Small intestine (tissue), 16 donors: ENCODE measurements at places on chromosomes 1 and 21. TPM values are rescaled to one million over a fixed set of nuclear protein-coding genes. Genes with fewer than 3 reads are reported as not detected.
A peak's percentile ranks its signal among the peaks of the same experiment; 100 is the strongest.

DNA sequence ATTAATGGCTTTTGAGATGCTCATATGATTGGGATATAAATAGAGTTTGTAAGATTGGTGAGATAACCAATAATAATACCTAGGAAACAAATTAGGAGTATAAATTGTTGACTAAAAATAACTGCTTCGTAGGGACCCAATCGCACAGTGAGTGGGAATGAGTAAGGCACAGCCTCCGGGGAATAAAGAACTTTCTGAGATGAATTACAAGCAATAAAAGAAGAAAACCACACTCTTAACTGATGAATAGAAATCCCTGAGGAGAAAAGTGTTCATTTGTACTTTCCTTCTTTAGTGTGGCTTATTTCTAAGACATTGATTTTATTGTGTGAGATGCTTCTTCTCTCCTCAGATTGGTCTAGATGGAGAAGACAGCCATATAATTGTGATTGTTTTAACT, 443.4 kb upstream of the PRMT6 start:
- DNase-seq: no peak
- H3K36me3 ChIP-seq: no peaks in the 10 kb centered on the region
- H3K27me3 ChIP-seq: no peaks in the 10 kb centered on the region

DNA sequence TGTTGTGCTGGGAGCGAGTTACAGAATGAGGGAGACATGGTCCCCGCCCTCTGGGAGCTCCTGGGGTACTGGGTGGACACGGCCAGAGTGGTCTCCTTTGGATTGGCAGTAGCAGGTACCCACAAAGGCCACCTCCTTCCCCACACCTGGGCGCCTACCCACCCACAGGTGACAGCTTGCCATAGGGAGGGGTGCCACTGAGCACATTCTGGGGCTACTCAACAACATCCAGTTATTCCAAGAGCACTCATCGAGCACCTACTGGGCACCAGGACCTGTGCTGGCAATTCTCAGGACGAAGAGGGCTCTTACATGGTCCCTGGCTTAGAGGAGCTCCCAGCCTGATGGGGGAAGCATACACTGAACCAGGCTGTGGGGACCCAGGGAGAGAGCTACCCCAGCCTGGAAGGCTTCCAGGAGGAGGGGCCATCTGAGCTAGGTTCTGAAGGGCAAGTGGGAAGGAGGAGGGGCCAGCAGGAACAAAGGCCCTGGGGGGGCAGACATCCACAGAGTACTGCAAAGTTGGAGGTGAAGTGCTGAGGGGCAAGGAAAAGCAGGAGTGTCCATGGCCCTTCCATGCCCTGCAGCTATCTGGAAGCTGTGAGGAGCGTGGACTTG, 22.0 kb downstream of the MRPL37 start:
- no peak overlapping the region for H3K27ac ChIP-seq

- peaks cover 15% of the 10 kb centered on the region for H3K4me1 ChIP-seq
- no peaks in the 10 kb centered on the region for H3K27me3 ChIP-seq
- H3K36me3 ChIP-seq: no peaks in the 10 kb centered on the region
- no peak overlapping the region for H3K27ac ChIP-seq
Measured at GRCh38 chr1:32813941-32814739, 3.0 kb downstream of the YARS1 start.

DNA sequence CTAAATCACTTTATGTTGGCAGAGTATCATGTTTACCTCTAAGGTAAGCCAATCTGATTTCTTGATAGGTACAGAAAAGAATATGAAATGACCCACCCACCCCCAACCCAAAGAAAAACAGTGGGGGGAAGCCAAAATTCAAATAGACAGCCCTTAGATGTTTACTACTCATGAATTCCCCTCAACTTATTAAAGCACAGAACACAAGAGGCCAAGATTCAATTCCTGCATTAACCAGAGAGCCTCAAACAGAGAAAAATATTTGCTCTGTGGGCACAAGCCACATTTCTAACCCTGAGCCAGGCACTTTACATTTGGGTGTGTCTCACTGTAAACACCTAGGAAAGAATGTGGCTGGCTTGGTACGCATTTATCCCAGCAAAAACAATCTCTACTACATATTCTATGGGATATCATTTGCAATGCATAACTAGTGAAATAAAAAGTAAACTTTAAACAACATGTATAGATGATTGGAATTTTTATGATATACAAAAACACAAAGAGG, 84.3 kb downstream of the PTPN14 start:
- no peak overlapping the region for H3K27ac ChIP-seq
- no peaks in the 10 kb centered on the region for H3K4me1 ChIP-seq
- no peak for DNase-seq

Gene TEDDM1
- not detected for polyA plus RNA-seq

Gene ACTRT2
- not detected for polyA plus RNA-seq

Gene TAS1R1
- 0.13 TPM for polyA plus RNA-seq

Gene ANGPTL1
- polyA plus RNA-seq: 2.1 TPM

DNA sequence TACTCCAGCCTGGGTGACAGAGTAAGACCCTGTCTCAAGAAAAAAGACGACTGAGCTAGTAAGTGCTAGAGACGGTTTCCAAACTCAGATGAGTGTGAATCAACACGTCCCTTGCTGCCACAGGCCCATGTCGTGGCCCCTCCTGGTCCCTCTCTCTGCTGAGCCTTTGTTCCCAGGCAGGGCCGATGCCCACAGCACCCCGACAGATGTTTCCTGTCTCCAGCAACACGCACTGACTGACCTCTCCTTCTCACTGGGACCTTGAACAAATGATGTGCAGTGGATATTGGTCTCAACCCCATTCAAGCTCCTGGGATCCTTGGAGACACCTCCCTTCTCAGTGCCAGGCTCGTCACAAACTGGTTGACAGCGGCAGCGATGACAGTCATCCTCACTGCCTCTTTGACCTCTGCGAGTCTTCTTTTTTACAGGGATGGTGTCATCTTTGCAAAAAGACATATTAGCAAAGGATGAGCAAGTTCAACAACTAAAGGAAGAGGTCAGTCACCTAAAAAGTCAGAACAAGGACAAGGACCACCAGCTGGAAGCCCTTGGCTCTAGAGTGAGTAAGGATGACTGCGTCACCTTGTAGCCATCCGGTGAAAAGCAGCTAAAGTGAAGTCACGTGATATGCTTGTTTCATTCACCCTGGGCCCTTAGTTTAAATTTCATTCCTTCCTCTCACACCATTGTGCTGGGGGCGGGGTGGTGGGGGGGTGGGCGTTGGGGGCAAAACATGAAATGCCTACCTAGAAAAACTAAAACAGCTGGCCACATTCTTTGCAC, 65.8 kb downstream of the FHAD1 start:
- no peak for DNase-seq
- no peak overlapping the region for H3K4me3 ChIP-seq
- peaks cover 4% of the 10 kb centered on the region for H3K4me1 ChIP-seq
- H3K27ac ChIP-seq: no peak overlapping the region

DNA sequence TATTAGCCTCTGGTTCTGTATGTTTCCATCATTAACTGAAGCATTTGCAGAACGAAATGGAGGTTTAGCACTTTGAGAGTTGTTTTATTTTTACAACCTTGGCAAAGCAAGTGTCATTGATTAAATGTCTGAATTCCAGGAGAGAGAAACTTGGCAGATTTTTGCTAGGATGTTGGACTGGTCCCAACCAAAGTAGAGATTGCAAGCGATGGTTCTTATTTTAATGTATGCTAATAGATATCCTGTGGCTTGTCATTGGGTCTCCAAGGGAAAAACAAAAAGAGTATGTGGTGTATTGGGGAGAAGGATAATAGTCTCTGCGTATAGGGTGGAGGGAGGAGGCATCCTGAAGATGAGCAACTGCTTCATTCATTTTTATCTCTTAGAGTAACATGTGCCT, 457.2 kb upstream of the RUNX1 start:
- no peak overlapping the region for H3K27ac ChIP-seq
- peaks cover 8% of the 10 kb centered on the region for H3K4me1 ChIP-seq
- H3K27me3 ChIP-seq: no peaks in the 10 kb centered on the region
- DNase-seq: no peak

GRCh38 chr1:229989591-229990248, 77.3 kb upstream of the GALNT2 start:
- no peaks in the 10 kb centered on the region for H3K4me1 ChIP-seq
- no peak overlapping the region for H3K27ac ChIP-seq
- H3K36me3 ChIP-seq: no peaks in the 10 kb centered on the region
- no peak overlapping the region for H3K4me3 ChIP-seq
- no peak for DNase-seq
- no peaks in the 10 kb centered on the region for H3K27me3 ChIP-seq

Gene SMCP
- polyA plus RNA-seq: not detected

Gene ANP32E
- 46.7 TPM for polyA plus RNA-seq

Gene PDPN
- polyA plus RNA-seq: 18.7 TPM

Gene CA6
- not detected for polyA plus RNA-seq

- no peak overlapping the region for H3K4me3 ChIP-seq
- H3K4me1 ChIP-seq: no peaks in the 10 kb centered on the region
- no peaks in the 10 kb centered on the region for H3K27me3 ChIP-seq
- no peak overlapping the region for H3K27ac ChIP-seq
- no peak for DNase-seq
Measured at GRCh38 chr1:76690766-76691165, 176.5 kb upstream of the ST6GALNAC5 start.

Gene PLA2G2C
- not detected for polyA plus RNA-seq

DNA sequence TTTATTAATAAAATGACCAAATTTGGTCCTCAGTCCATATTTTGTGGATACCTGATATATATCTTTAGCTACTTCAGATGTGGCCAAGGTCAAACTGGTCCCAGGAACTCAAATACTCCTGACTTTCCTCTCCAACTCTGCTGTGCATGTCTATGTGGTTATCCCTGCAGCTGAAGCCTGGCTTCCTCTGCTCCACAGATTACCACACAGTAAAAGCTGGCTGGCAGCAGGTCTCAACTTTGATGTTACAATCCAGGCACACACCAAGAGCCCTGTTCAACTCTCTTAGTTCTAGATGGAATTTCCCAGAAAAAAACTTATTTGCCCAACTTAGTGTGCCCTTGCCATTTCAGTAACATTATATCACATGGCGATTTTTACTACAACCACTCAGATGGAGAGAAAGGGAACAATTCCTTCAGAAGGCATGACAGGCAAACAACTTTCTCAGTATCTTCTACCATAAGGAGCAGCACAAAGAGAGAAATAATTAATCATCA, 479.5 kb downstream of the PLPP3 start:
- H3K27ac ChIP-seq: no peak overlapping the region
- H3K4me1 ChIP-seq: no peaks in the 10 kb centered on the region
- H3K27me3 ChIP-seq: no peaks in the 10 kb centered on the region
- H3K4me3 ChIP-seq: no peak overlapping the region
- H3K36me3 ChIP-seq: no peaks in the 10 kb centered on the region

DNA sequence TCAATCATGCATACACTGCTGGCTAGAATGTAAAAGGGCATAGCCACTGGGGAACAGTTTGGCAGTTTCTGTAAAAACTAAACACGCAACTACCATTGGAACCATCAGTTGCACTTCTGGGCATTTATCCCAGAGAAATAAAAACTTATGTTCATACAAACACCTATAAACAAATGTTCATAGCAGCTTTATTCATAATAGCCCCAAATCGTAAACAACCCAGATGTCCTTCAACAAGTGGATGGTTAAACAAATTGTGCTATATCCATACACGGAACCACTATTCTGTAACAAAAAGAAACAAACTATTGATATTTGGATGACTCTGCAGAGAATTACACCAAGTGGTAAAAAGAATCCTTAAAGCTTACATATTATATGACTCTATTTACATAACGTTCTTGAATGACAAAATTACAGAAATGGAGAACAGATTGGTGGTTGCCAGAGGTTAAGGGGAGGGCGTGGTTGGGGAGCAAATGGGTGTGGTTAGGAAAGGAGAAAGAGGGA, 22.8 kb downstream of the LACTBL1 start:
- no peaks in the 10 kb centered on the region for H3K4me1 ChIP-seq
- no peak overlapping the region for H3K4me3 ChIP-seq
- no peaks in the 10 kb centered on the region for H3K36me3 ChIP-seq
- peaks cover 14% of the 10 kb centered on the region for H3K27me3 ChIP-seq
- no peak for DNase-seq

- no peaks in the 10 kb centered on the region for H3K36me3 ChIP-seq
- no peak overlapping the region for H3K27ac ChIP-seq
- DNase-seq: no peak
- no peaks in the 10 kb centered on the region for H3K4me1 ChIP-seq
- no peak overlapping the region for H3K4me3 ChIP-seq
- H3K27me3 ChIP-seq: no peaks in the 10 kb centered on the region
Measured at GRCh38 chr1:208803011-208803811, 559.0 kb upstream of the PLXNA2 start.

Gene NKAIN1
- not detected for polyA plus RNA-seq

Gene CASQ2
- 1.8 TPM for polyA plus RNA-seq

- DNase-seq: no peak
- no peaks in the 10 kb centered on the region for H3K36me3 ChIP-seq
- no peak overlapping the region for H3K4me3 ChIP-seq
- H3K27me3 ChIP-seq: no peaks in the 10 kb centered on the region
- no peaks in the 10 kb centered on the region for H3K4me1 ChIP-seq
Measured at GRCh38 chr1:183933528-183934179, 103.9 kb downstream of the COLGALT2 start.

Gene MAEL
- polyA plus RNA-seq: not detected

GRCh38 chr1:94120991-94121390, at the start of gene ABCA4:
Gene ABCA4, minus strand, starts transcription at chr1:94121148. Its CDS starts 103 bp downstream, at chr1:94121045.
- no peaks in the 10 kb centered on the region for H3K27me3 ChIP-seq
- no peak within 1 kb of the TSS for H3K4me3 ChIP-seq
- H3K27ac ChIP-seq: no peak within 1 kb of the TSS
- H3K4me1 ChIP-seq: no peaks in the 10 kb centered on the region
- no peak for DNase-seq

GRCh38 chr21:42514883-42515228, 1.2 kb downstream of the SLC37A1 start:
- H3K36me3 ChIP-seq: peaks cover 29% of the 10 kb centered on the region
- H3K27me3 ChIP-seq: no peaks in the 10 kb centered on the region
- H3K4me1 ChIP-seq: peaks cover 26% of the 10 kb centered on the region
- H3K27ac ChIP-seq: peak overlapping the region; percentile 87
- DNase-seq: peak; percentile 40

GRCh38 chr21:24025101-24025500, 1582.2 kb downstream of the MRPL39 start:
- DNase-seq: no peak
- H3K4me3 ChIP-seq: no peak overlapping the region
- no peaks in the 10 kb centered on the region for H3K36me3 ChIP-seq
- no peaks in the 10 kb centered on the region for H3K4me1 ChIP-seq
- no peak overlapping the region for H3K27ac ChIP-seq
- no peaks in the 10 kb centered on the region for H3K27me3 ChIP-seq

Gene OR2L13
- not detected for polyA plus RNA-seq

- no peak for DNase-seq
- H3K36me3 ChIP-seq: no peaks in the 10 kb centered on the region
- H3K4me1 ChIP-seq: peaks cover 12% of the 10 kb centered on the region
- H3K27me3 ChIP-seq: no peaks in the 10 kb centered on the region
Measured at GRCh38 chr1:31436596-31437432, 23.8 kb downstream of the SERINC2 start.

GRCh38 chr1:210233495-210234328, 1.1 kb downstream of the SERTAD4 start:
- no peaks in the 10 kb centered on the region for H3K27me3 ChIP-seq
- DNase-seq: peak; percentile 53
- H3K4me1 ChIP-seq: no peaks in the 10 kb centered on the region
- no peak overlapping the region for H3K4me3 ChIP-seq
- H3K27ac ChIP-seq: peak overlapping the region; percentile 41

Gene NCAM2
- 1.7 TPM for polyA plus RNA-seq
